ENCODE measurements at places on chromosomes 1 and 21.
A peak's percentile ranks its signal among the peaks of the same experiment; 100 is the strongest.

GRCh38 chr21:42857216-42857615 lies 22.1 kb downstream of the WDR4 start:
- no peak for DNase-seq

DNA sequence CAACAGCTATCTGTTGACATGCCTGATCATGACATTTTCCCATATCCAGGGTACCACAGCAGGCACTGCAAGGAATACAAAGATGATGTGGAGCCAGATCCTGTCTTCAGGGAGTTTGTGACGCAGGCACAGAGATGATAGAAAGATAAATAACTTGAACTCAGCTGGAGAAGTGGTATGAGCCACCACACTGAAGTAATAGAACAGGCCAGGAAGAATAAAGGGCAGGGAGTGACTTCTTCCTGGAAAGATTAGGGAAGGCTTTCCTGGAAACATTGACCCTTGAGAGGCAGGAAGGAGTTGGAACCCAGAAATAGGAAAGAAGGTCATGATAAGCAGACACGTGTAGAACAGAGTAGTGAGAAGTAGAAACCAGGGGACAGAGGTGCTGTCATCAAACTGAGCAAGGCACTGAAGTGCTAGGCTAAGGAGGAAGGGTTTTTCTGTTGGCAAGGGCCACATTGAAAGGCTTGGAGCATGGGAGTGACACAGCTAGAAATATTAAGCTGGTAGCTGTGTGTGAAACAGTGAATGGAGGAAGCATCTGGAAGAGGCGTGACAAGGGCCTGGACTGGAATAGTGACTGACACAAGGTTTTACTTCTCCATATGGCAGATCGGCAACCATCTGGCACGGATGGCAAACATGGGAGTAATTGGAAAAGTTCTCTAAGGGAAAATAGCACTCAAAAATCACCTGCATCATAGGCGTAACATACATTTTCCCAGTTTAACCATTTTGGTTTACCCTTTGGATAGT lies 68.4 kb downstream of the AK5 start:
- DNase-seq: no peak

DNA sequence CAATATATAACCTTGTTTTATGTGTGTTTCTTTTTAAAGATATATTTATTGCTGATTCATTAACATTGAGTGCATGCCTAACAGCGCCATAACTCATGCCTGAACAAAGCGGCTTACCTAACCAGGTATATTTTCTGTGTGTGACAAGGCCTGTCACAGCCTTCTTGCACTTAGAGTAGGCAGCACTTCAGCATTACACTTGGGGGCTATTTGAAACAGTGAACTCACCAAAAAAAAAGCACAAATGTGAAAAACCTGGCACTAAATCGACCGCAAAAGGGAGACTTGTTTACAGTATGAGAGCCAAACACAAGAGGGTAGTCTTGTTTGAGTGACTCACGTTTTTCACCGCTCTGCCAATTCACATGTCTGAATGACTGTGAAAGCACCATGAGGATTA lies 111.7 kb downstream of the DISP1 start:
- no peak for DNase-seq

GRCh38 chr1:19156676-19157075 lies 53.4 kb downstream of the UBR4 start:
- DNase-seq: no peak

DNA sequence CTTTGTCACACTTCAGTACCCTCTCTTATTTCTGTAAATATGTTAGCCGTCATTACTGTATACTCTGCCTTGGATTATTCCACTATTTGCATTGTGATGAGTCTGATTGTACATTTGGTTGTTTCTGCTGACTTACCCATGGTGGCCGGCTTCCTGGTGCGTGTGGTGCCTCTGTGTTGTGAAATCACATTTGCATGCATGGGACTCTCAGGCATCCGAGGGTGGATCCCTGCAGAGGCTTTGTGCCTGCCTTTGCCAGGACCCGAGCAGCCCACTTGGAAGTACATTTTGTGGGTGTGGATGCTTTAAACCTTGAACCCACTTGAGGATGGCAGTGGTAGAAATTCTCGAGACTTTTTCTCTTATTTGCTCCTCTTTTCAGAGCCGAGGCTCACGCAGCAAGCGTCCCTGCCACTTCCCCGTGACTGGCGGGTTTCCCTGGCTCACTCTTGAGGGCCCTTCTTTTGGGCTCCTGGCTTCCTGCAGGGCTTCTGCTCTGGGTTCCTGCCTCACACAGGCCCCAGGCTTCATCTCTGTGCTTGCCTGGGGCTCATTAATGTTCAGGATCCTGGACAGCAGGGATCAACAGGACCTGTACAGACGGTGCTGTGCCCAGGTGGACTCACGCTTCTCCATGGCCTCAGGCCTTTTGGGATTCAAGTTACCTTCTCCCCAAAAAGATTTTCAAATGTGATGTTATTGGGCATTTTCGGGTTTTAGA lies 36.6 kb downstream of the POFUT2 start:
- DNase-seq: no peak

DNA sequence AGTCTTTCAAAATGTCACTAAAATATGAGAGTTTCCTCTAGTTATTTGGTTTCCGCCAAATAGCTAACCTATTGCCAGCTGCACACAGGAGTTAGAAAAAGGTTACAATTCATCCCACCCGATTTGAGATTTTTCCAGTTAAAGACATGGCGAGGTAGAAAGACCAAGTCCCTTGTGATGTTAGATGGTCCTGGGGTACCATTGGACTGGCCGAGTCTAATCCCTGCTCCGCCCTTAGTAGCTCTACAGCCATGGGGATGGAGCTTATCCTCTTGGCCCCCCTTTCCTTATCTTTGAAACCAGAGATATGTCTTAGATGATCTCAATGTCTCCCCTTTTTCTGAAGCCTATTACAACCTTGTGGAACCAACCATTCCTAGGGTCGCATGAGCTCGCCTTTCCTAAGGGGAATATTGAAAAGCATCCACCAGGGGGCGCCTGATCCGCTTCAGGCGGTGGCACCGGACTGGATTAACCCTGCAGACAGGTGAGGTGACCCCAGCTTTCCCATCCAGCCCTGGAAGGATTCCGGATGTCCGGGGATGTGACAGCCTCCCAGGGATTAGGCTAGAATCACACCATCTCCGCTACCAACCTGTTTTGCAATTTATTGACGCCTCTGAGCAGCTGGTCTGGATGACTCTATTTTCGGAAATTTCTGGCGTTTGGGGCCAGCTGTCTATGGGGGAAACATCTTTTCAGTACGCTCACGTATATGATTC lies 68.3 kb upstream of the SIM2 start:
- DNase-seq: peak; percentile 36

DNA sequence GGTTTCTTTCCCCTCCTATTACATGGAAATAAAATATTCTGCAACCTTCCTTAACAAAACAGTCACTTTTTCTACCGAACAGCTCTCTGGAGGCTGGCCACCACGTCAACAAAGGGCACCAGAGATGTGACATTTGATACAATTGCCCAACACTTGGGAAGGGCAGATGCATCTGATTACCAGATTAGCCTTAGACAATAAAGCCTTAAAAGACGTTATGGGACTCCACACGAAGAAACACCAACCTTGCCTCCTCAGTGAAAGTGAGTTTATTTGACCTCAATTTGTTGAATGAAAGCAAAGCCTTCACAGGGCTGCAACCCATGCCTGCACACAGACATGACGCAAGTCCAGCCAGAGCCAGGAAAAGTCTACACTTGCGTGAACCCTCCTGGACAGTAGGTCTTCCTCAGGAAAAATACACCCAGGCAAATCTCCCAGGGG lies 136.1 kb downstream of the TGFBR3 start:
- no peak for DNase-seq

Measured in NCI-H187 (cell line).